ENCODE measurements at places on chromosomes 12 and 14.

GRCh38 chr12:48982397-48983080 lies 4.4 kb downstream of the WNT1 start:
- no peak for DNase-seq

DNA sequence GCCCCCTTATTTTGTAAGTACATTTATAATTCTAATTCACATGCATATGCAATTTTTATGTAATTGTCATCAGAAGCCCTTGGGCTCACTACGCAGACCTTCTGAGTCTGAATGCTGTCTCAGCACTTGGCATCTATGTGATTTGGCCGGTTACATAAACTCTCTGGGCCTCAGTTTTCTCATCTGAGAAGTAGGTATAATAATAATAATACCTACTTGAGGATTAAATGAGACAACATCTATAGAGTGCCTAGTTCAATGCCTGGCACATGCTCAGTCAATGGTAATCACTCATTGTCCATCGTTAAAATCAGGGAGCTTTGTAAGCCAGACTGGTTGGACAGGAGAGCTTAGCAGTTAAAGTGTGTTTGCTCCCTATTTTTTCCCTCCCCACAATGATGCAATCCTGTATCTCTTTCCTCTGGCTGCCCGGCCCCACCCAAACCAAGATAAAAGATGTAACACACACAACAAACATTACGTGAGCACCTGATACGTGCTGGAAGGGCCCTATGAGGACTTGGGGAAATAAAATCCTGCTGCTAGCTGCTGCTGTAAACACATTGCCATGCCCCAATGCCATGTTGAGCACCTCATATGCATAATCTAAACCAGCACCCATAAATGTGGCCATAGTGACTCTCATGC lies 235.0 kb downstream of the CRADD start:
- DNase-seq = no peak

DNA sequence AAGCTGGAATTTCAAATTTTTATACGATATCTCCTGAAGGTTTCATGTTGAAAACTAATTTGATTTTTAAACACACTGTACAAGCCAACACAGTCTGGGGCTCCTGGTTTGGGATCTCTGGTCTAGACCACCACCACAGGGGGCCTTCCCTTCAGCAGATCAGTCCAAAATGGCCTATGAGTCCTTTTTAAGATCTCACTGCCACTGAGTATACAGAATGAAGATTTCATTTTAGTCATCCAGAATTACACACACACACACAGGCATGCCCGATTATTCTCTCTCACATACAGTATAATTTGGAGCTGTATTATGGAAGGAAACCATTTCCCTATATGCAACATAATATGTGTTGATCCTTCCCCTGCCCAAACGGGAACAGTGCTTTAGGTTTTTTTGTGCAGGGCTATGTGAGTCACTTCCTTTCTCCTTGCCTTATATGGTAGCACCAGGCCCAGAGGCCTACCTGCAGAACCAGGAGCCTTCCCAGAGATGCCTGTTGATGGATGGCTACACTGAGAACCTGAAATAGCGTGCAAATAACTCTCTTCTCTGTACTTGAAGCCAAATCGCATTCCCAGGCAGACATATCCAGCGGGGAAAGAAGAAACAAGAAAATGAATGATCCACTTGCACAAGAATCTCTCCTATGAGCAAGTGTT lies 28.1 kb upstream of the WNK1 start:
- no peak for DNase-seq

DNA sequence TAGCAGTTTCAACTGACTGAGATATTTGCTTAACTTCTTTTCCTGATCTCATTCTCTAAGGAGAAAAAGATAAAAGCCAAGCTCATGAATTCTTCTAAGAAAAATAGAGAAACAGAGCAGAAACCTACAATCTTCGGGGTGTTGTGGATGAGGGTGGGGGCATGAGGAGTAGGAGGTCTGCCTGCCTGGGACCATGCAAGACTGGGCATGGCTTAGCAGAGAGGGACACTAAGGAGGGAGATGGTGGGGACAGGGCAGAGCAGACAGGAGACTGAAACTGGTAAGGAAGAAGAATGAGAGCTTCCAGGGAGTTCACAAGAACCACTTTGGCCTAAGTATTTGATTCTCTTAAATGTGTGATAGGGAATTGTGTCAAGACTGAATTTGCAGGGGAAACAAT lies 188.0 kb downstream of the CFAP54 start:
- DNase-seq = no peak

- no peak for DNase-seq
These were observed 207.4 kb upstream of the EEA1 start for GRCh38 chr12:93136253-93137055.

GRCh38 chr12:24791622-24792021 lies 157.3 kb downstream of the BCAT1 start:
- no peak for DNase-seq

DNA sequence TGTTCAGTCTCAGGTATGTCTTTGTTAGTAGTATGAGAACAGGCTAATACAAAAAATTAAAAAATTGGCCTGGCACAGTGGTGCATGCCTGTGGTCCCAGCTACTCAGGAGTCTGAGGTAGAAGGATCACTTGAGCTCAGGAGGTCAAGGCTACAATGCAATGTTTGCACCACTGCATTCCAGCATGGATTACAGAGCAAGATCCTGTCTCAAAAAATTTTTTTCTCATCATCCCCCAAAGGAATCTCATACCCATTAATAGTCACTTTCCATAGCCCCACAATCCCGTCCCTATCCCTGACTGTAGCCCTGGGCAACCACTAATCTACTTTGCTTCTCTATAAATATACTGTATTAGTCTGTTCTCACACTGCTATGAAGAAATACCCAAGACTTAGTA lies 57.8 kb downstream of the TTC8 start:
- DNase-seq = no peak

DNA sequence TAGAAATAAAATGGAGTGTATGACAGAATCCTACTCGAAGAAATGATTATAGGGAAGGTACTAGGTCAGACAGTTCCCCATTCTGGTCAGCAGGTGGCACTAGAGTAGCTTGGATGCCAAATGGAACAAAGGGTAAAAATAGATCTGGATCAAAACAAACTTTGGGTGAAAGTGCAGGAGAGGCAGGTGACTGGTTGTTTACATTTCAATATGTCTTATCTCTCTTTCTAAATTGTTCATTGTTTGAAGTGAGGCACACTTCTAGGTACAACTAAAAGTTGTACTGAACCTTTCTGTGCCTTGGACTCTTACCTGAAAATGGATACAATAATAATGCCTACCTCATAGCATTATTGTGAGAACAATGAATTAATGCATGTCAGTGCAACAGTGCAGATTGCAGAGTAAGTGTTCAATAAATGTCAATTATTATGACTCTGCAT lies 62.0 kb upstream of the OSBPL8 start:
- DNase-seq = peak; percentile 42

DNA sequence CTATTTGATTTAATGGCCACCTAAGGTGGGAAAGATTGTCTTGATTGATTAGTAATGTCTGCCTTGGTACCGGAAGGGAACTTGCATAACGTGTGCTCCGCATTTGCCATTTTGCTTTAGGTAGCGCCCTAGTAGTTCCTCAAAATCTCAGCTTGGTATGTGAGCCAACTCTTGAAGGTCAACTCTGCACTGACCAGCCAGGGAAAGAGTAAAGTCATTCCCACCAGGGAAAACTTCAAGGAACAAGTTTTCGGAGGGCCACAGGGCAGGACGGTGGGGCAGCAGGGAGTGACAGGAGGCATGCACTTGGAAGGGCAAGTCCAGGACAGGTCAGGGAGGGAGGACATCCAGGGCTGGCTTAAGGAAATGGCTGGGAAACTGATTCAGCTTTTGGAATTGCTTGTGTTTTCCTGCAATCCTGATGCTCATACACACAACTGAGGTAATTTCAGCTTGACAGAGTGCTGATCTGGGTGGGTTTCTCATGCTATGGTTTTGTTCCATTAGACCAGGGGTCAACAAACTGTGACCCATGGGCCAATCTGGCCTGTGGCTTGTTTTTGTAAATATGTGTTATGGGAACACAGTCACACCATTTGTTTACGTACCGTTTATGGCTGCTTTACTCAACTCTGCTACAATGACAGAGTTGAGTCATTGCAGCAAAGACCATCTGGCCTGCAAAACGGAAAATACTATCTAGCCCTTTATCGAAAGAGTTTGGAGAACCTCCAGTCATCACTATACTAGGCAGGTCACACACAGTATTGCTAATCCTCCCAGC lies 184.5 kb downstream of the RBM19 start:
- DNase-seq = no peak

DNA sequence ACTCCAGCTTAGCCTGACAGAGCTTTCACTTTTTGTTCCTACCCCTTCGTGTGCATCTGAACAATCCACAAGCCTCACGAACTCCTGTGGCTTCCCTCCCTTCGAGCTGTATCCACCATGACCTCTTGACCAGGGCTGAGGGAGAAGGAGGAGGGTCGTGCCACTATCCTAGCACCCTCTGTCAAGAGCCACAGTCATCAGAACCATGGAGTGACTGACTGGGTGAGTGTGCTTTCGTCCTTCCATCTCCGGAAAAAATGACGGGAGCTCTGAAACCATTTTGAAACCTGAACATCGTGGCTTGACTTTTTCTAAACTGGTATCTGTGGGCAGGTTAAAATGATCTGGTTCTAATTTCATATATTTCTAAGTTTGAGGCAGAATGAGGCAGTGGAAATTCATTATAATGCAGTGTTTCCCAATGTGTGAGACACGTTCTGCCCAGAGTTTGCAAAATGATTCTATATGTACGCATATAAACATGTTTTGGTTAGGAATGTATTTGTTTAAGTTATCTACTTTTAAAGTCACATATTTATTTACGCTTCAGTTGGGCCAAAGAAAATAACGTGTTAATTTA lies 27.0 kb downstream of the IL26 start:
- DNase-seq = no peak

DNA sequence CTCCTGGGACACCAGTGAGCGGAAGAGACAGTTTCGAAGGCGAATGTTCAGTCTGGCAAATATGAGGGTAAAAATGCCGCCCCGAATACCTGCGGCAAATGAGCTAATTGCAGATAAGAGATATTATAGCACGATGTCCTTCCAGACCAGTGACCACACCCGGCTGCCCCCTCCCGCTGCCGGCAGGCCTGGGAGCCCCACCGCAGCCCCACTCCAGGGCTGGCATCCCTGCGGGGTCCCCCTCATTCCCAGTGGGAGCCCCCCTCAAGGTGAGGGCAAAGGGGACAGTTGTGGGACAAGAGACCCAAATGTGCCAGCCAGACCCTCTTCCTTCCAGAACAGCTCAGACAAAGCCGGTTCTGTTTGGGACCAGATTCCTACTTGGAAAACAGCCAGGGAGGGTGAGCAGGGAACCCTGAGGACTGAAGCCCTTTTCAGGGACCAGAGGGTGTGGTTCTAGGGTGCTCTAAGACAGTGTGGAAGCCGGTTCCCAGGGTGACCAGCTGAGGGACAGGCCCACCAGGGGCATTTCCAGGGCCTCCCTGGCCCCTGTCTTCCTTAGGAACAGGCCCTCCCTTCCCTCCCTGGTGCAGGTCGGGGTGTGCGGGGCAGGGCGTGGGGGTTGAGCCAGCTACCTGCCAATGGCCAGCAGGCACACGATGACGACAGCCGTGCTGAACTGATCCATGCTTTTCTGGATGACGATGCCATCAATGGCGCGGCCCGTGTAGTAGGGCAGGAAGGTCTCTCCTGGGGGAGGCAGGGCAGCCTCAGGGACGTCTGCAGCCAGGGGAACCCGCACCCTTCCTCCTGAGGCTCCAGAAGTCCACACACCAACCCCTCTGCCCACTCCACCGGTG lies 16.2 kb downstream of the ABCB9 start:
- no peak for DNase-seq

DNA sequence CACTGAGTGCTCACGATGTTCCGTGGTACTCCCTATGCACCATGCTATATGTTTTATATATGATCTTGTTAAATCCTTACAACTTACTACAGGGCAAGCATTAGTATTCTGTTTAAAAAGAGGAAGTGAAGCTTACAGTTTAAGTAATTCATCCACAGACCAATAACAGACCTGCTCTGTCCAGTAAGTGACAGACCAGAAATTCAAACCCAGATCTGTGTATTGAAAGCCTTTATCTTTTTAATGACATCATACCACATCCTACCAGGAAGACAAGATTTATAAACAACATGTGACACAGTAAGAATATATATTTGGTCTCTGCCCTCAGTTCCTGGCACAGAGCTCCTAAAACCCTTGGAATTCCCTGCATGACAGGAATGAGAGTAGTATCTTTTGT lies 206.5 kb downstream of the STXBP6 start:
- DNase-seq = no peak

- DNase-seq = no peak
These were observed 8.9 kb downstream of the VAMP1 start for GRCh38 chr12:6461401-6462233.

DNA sequence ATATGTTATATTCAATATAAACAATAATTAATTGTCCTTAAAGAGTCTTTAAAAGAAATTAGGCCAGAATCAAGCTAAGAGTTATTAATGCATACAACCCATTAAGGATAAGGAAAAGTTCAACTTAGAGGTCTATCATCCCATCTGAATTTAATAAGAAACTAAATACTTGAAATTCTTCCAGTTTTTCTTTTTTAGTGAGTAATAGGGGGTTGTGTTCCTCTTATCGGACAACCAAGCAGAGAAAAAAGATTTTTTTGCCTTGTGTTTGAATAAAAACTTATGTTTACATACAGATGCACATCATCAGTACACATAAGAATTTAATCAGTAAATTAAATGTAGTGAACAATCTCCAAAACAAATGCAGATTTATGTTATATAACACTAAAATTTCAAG lies 32.5 kb downstream of the PAWR start:
- DNase-seq = peak; percentile 71

DNA sequence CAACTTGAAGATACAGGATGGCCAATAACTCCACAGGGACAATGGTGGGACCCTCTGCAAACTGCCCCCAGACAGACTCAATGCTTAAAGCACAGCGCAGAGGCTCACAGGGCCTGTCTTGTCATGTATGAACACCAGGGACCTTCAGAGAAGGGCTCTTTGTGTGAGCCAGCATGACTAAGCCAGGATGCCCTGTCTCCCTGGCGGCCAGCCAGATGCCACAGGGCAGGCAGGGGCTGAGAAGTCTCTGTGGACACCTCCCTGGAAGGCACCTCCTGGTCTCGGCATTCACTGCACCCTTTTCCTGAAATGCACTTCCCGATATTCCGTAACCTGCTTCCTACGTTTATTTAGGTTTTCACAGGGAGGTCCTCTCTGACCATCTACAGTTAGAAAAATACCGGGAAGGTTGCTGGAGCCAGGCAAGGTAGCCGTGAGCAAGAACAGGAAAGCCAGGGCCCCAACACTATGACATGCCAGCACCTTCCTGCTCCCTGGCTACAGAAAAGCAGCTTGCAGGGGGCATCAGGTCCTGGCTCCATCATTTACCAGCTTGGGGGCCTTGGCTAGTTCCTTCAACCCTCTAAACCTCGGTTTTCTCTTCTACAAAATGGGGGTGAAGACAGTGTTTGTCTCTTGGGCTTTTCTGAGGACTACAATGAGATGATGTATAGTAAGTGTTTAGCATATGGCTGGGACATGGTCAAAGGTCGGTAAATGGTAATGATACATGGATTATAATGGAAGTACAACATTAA lies 65.0 kb downstream of the PITPNM2 start:
- DNase-seq = no peak

- DNase-seq = no peak
These were observed 11.5 kb upstream of the RASSF3 start for GRCh38 chr12:64598831-64599230.

- DNase-seq = peak; percentile 25
These were observed 48.7 kb downstream of the MIPOL1 start for GRCh38 chr14:37246427-37246829.
